Stimulated activated CD8-positive, alpha-beta memory T cell treated with anti-CD3 and anti-CD28 coated beads, Interleukin-15, amount 100 ng/mL, for 24 hours (primary cell): ENCODE measurements at places on chromosomes 3 and 15.

DNA sequence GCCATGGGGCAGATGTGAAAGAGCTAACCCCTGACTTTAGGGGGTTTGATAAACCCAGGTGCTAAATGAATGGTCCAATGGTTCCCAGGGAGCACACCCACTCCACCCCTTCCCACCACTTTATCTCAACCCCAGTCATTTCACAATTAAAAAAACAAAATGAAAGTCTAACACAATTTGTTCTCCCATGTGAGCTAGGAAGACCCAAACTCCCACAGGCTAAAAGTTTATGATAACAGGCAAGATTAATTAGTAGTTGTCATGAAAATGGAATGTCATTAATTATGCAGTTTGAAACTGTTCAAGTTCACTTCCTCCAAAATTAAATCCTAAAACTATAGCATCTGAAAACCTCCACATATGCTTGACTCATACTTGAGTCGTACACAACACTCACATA is 63.3 kb upstream of the TPM1 start:
- DNase-seq: no peak

DNA sequence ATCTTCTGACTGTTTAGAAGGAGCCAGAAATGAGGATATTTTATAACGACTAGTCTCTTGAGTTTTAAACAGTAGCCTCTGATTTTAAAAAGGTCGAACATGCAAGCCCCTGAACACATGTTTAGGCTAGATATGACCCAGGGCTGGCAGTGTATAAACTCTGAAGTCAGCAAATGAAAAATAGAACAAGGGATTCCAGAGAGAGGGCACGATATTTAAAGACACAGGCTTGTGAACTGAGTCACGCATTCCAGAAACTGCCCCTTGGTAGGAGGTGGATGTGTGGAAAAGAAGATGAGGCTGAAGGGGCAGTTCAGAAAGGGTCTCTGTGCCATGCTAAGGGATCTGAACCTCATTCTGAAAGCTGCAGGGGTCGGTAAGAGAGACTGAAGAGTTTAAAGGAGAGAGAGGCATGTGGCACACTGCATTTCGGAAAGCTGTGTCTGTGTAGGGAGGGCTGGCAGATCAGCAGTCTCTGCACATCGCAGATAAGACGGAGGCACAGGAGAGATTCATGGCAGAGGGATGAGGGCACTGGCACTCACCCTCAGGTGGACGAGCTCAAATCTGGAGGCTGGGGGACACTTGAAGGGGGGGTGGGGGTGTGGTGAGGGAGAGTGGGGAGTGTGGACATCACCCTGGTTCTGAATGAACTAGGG is 22.1 kb downstream of the ST8SIA2 start:
- DNase-seq: no peak

DNA sequence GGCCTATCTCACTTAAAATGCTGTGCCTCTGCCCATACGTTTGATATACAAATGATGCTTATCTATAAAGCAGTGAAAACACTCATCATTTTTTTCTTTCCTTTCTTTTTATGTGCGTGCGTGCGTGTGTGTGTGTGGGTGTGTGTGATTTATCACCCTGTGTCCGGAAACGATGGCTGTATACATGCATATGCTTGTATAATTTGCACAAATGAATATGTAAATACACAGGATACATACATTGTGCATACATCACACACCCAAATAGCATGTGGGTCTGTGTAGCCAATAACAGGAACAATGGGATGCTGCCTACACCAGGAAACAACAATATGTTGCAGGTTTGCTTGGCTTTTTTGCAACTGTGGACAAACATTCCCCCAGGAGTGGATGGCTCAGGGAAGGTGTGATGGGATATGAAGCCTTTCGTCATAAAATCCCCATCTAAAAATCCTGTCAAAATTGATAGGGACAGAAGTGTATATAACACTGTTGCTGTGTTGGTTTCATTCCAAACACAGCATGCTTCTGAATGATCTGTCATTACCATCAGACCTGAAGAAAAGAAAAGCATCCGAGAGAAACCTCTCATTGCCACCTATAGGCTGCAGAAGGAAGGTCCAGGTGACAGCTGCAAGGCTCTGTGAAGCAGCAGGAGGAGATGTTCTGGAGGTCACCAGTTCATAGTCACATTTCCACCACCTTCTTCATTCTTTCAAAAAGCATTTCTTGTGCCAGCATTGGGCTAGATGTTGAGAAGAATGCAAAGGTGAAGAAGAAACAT is 503.9 kb upstream of the NR2F2 start:
- DNase-seq: no peak

GRCh38 chr3:191360620-191361019 is 30.3 kb upstream of the UTS2B start:
- no peak for DNase-seq

DNA sequence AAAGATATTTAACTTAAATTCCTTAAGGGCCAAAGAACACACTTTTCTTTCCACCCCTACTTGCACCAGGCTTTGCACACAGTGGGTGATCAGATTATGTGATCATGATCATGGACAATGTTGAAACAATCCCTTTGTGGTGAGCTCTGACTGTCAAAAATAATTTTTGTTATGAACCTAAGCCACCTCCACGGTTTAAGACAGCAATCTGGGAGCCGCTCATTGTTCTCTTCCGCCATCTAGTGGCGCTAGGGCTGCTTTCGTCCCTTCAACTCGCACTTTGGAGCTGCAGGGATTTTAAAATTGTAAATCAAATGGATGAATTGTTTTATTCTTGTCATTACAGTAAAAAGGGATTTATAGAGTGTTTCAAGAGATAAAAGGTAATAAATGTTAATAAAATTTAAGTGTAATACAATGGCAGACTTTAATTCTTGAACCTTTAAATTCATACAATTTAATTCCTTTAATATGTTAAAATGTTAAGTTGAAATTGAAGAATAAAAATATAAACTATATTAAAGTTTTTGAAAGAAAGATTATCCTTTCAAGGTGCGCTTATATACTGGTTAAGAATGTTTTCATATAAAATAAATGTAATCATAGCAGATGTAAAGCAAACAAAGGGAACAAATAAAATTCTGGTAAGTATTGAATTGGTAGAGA is 45.3 kb upstream of the ARL6 start:
- DNase-seq: peak; percentile 13
